Activated CD8-positive, alpha-beta memory T cell treated with anti-CD3 and anti-CD28 coated beads, Interleukin-2, amount 50 U/mL, for 48 hours (primary cell): ENCODE measurements at places on chromosomes 7 and 10.

GRCh38 chr7:127949769-127950222 lies 81.4 kb downstream of the LRRC4 start:
- no peak for DNase-seq

DNA sequence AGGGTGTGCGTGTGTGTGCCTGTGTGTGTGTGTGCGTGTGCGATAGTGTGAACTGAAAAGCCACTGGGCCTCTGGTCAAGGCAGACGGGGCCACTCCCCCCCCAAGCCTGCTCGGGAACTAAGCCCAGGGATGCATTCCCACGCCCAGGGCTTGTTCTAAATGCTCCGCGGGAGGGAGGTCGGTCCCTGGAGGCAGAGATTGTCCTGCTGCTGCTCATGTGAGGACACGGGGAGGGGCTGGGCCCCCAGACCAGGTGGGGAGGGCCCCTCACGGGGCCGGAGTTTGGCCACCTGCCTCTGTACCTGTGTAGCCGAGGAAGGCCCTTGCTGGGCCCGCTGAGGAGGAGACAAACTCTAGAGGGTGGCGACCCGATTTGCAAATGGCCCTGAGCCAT lies 93.9 kb downstream of the PDGFA start:
- no peak for DNase-seq

DNA sequence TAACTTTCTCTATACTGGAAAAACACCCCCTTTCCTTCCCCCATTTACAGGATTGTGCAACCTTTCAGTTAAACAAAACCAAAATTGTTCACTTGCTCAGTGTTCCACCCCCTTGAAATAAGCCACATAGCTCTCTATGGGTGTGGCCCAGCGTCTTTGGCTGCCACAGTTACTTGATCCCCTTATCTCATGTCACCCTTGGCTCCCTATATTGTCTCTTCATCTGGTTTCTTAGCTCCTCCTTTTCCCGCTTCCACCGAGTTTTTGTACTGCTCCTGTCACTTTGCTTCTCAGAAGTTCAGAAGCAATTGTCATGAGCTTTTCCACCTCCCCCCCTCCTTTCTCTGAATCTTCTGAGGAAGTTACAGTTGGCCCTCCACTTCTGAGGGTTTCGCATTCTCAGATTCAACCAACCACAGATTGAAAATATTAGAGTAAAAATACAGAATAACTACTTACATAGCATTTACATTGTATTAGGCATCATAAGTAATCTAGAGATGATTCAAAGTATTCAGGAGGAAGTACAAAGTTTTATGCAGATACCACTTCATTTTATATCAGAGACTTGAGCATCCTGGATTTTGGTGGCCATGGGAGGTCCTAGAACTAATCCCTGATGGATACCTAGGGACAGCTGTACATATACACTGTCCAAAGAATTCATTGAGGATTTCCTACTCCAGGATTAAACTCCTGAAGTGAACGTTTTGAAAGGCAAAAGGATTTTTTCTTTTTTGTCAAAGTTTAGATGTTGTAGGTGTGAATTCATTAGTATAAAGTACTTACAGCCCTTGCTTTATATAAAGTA lies 60.4 kb downstream of the ADD3 start:
- DNase-seq, result no peak

DNA sequence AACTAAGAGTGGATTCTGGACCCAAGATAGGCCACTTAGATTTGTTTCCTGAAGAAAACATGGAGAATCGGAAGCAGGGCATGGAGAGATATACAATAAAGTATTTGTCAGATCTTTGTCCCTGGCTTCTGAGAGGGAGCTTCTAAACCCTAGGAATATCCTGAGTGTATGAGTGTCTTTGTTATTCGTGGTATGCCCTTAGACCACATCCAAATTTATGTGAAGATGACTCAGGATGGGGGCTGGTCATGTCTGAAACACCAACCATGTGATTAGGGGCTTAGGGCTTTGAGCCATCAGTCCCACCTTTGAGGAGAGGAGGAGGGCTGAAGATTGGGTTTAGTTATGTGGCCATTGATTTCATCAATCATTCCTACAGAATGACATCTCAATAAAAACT lies 69.7 kb upstream of the PLPP4 start:
- DNase-seq, result no peak

DNA sequence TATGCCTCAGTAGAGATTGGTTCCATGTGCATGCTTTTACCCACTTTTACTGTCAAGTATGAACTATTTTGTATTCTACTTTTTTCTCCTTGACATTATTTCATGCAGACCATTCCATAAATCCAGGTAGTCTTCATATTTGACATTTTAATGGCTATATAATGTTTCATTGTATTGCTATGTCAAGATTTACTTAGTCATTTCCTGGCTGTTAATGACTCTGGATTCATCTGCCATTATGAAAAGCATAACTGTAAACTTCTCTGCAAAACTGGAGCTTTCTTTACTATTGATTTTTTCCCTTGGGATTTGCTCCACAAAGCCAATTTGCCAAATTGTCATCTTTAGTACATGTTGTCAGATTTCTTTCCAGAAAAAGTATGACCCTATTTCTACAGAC lies 6.8 kb upstream of the MSRB2 start:
- no peak for DNase-seq

DNA sequence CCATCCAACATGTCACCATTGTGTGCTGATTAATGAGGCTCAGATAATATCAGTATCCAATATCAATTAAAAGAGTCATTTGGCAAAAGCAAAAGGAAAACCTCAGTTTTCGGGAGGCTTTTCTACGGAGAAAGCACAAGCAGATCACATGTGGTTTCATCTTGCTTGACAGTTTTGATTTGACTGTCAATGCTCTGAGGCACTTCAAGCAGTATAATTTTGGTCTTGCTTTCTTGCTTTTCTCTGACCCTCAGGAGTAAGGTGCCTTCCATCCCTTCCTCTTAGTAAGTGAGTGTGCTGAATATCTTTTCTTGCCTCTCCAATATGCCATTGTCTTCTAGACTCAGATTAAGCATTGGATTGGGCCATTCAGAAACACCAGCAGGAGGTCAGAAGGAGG lies 115.5 kb upstream of the CALCR start:
- DNase-seq, result no peak

DNA sequence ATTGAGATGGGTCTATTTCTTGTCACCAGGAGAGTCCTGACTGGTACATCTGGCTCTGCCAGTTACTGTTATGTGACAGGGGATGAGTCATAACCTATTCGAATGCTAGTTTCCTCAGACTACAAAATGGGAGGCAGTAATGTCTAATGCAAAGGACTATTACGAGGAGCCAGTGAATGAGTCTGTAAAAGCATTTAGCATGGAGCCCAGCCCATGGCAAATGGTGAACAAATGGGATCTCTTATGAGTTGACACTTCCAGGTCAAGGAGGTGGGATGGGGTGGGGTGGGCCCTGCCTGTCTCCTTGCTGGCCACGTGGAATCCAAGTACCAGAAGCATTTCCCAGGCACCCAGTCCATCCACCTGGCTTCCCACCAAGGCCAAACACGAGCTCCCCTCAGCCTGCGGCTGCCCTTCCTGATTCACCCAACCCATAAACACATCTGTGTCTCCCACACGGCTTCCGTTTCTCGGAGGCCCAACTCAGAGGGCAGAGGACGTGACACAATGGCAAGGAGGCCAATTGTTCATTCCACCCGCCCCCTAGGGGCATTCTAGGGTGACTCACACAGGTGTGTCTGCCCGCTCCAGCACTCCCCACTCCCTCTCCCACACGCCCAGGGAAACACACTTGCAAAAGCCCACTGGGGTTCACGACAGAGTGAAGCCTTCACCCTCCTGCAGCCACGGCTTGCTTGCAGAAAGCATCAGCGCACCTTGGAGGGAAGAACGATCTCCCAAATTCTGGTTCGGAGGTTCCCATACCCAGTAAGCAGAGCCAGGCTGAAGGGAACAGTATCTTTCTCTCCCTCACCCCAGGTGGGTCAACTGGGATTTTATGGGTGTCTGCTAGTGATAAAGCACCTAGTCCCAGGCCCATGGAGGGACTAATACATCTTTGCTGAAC lies 109.8 kb downstream of the SH3PXD2A start:
- peak; percentile 72 for DNase-seq

GRCh38 chr10:50605269-50605950 lies 18.3 kb downstream of the SGMS1 start:
- DNase-seq, result no peak

GRCh38 chr10:15541376-15541775 lies 170.3 kb upstream of the FAM171A1 start:
- no peak for DNase-seq

- DNase-seq, result no peak
Measured at GRCh38 chr10:1208366-1209311, 152.5 kb downstream of the WDR37 start.

- DNase-seq, result no peak
Measured at GRCh38 chr7:37212556-37212955, 236.1 kb downstream of the ELMO1 start.

DNA sequence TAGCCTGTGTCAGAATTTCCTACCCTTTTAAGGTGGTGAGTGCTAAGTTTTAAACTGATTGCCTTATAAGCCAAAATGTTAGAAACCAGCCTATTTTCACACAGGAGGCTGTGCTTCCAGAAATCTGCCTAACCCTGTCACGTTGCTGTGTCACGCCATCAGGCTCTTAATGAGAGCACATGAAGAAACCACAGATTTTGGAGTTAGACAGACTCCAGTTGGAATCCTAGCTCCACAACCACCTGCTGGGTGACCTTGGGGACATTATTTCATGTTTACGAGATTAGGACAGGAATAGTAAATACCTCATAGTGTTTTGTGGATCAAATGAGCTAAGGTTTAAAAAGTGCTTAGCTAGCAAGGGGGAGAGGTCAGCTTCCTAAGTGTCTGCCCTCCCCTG lies 321.8 kb downstream of the DPP6 start:
- no peak for DNase-seq

DNA sequence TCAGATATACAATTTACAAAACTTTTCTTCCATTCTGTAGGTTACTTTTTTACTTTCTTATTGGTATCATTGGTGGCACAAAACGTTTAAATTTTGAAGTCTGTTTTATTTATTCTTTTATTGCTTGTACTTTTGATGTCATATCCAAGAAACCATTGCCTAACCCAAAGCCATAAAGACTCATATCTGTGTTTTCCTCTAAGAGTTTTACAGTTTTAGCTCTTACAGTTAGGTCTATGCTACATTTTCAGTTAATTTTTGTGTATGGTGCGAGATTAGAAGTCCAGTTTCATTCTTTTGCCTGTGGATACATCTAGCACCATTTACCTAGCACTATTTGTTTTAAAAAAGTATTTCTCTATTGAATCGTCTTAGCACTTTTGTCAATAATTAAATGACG lies 53.7 kb downstream of the BLNK start:
- no peak for DNase-seq

DNA sequence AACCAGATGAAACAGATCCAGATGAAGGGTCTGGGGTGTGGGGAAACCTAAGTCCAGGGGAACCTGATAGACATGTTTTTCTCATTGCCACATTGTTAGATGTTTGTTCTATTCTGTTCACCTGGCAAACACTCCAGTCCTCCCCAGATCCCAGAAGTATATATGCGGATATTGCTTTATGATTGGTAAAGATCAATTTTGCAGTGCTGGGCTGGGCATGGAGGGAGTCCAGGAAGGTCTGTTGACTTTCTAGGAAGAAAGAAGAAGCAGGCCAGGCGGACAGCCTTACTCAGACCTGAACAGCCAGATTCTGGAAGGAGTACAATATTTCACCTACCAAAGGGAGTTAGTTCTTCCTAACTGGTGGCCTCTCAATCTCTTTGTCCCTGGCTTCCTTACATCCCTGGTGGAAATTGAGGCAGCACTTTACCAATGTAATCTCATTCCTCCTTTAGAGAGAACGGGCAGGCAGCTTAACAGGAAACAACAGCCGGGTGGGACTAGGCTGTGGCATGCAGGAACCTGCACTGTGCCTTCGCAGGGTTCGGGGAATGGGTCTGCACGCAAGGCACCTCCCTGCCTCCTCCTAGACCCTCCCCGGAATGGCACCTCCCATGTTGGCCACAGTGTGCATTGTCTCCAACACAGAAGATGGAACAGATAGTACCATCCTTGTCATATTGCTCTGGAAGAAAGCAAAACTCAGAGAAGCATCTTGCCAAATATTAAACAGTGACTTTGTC lies 930 bp downstream of the GIMAP6 start:
- DNase-seq, result no peak

GRCh38 chr10:8312781-8313180 lies 258.3 kb downstream of the GATA3 start:
- DNase-seq, result no peak

- peak; percentile 72 for DNase-seq
Measured at GRCh38 chr10:7407368-7408290, 3.2 kb downstream of the SFMBT2 start.

DNA sequence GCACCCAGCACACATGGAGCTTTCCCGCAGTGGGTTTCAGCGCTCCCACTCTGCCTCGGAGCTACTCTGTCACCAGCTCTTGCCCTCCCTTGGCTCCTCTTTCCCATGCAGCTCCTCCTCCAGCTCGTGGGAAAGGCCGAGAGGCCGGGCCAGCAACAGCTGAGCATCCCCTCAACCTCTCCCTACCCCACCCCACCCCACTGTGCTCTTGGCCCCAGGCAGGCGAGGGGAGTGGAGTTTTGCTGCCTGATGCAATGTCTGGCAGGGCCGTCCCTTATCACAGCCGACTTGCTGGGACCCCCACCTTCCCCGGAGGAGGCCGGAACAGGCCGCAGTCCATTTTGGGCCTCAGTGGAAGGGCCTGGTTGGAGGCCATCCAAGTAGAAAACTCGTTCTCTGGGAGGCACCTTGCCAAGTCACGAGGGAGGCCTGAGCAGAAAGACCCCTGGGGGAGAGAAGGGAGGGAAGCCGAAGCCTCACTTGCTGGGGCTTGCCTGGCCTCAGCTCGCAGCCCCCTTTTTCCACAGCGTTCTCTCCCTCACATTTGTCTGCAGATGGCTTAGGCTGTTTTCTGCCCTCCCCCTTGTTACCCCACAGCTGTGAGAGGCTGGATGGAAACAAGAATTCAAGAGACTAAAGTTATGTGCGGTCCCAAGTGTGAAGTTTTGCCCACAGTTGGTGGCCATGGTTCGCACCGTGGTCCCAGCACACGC lies 35.3 kb downstream of the CHST3 start:
- no peak for DNase-seq

GRCh38 chr7:50300336-50300735 lies 4.2 kb upstream of the IKZF1 start:
- no peak for DNase-seq

GRCh38 chr7:53609185-53609584 lies 573.8 kb downstream of the POM121L12 start:
- DNase-seq, result no peak

DNA sequence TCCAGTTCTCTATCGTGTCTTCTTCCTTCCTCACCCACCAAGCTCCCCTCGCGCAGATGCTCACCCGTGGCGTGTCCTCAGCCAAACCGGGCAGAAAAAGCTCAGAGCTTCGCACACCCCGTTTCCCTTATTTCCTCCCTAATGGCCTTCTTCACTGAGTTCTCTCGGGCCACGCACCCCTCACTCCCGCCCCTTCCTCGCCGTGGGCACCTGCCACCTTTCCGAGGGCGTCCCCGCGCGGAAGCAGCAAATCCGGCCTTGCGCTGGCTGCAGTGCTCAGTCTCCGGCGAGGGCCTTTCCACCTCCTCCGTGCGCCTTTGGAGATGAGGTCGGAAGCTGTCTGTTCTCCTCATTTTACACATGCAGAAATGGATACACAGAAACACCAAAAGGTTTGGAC lies 12.4 kb upstream of the CALML3 start:
- DNase-seq, result no peak
